ENCODE measurements at places on chromosomes 5 and 9. TPM values are rescaled to one million over a fixed set of nuclear protein-coding genes. Genes with fewer than 3 reads are reported as not detected.

GRCh38 chr5:143525176-143525575, 121.7 kb upstream of the NR3C1 start:
- H3K4me3 ChIP-seq, result no peak overlapping the region
- no peaks in the 10 kb centered on the region for H3K36me3 ChIP-seq
- H3K27me3 ChIP-seq, result no peaks in the 10 kb centered on the region
- DNase-seq, result no peak
- H3K27ac ChIP-seq, result no peak overlapping the region
- H3K4me1 ChIP-seq, result no peaks in the 10 kb centered on the region

The PCDHGA5 gene
- 1.2 TPM for total RNA-seq

GRCh38 chr9:36461323-36461722, 61.3 kb upstream of the RNF38 start:
- no peak for DNase-seq
- no peaks in the 10 kb centered on the region for H3K27me3 ChIP-seq
- H3K4me3 ChIP-seq, result no peak overlapping the region
- peak overlapping the region; percentile 86 for H3K27ac ChIP-seq

- DNase-seq, result peak; percentile 20
- peaks cover 42% of the 10 kb centered on the region for H3K4me1 ChIP-seq
- H3K4me3 ChIP-seq, result no peak overlapping the region
- H3K27me3 ChIP-seq, result no peaks in the 10 kb centered on the region
- peak overlapping the region; percentile 90 for H3K27ac ChIP-seq
- no peaks in the 10 kb centered on the region for H3K36me3 ChIP-seq
Measured at GRCh38 chr9:18360005-18360404, 113.9 kb upstream of the ADAMTSL1 start.

- H3K4me1 ChIP-seq, result no peaks in the 10 kb centered on the region
Measured at GRCh38 chr5:175879743-175880142, 8.4 kb downstream of the CPLX2 start.

- H3K4me3 ChIP-seq, result no peak overlapping the region
Measured at GRCh38 chr5:540906-541538, 16.8 kb upstream of the SLC9A3 start.

DNA sequence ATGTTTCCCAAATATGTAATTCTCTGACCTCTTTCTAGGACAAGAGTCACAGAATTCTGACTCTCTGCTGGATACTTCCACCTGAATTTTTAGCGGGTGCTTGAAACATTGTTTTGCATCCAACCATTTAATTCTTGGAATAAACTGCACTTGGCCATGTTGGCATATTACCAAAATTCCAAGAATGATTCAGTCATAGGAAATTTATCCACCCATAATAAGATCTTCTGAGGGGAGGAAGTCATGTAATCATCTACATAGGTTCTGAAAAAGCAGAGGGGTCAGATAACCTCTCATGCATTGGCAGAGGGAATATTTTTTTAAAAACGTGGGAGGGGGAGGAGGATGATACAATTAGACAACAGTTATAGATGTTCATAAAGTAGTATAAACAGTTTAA, 156.9 kb downstream of the PAM start:
- H3K36me3 ChIP-seq, result peaks cover 7% of the 10 kb centered on the region
- no peaks in the 10 kb centered on the region for H3K27me3 ChIP-seq
- H3K4me3 ChIP-seq, result no peak overlapping the region
- no peak overlapping the region for H3K27ac ChIP-seq
- peaks cover 12% of the 10 kb centered on the region for H3K4me1 ChIP-seq

DNA sequence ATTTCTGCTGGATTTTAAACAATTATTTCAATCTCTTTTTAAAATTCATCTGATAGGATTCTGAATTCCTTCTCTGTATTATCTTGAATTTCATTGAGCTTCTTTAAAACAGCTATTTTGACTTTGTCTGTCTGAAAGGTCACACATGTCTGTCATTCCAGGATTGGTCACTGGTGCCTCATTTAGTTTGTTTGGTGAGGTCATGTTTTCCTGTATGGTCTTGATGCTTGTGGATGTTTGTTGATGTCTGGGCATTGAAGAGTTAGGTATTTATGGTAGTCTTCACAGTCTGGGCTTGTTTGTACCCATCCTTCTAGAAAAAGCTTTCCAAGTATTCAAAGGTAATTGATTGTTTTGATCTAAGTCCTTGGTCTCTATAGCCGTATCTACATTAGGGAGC, 39.1 kb downstream of the DENND4C start:
- no peaks in the 10 kb centered on the region for H3K36me3 ChIP-seq
- H3K27me3 ChIP-seq, result no peaks in the 10 kb centered on the region
- H3K27ac ChIP-seq, result no peak overlapping the region
- H3K4me1 ChIP-seq, result no peaks in the 10 kb centered on the region
- DNase-seq, result no peak
- no peak overlapping the region for H3K4me3 ChIP-seq

The FAM114A2 gene
- total RNA-seq, result 10.3 TPM
